Astrocyte (in vitro differentiated cells and primary cell): ENCODE measurements at places on chromosomes 11 and 22.

- no peak for DNase-seq
Observed at GRCh38 chr11:43555186-43555585, 125.4 kb upstream of the HSD17B12 start.

DNA sequence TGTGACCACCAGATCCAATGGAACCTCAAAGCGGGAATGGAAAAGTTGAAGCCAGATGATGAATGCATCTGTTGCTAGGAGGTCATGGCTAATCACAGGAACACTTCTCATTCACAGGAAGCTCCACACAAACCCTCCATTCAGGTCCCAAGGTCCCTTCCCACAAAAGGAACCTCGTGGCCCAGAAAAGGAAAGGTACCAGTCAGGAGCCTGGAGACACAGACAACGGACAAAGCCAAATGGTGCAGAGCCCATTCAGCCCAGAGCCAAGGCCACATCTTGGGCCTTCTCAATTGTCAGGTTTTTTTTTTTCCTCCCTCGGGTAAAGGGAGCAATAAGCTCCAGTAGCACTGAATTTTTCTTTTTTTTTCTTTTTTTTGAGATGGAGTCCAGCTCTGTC, 87.0 kb downstream of the FAM168A start:
- no peak for DNase-seq

GRCh38 chr22:24068377-24068680, 57.2 kb downstream of the CABIN1 start:
- no peak for DNase-seq

- DNase-seq = no peak
Observed at GRCh38 chr11:133366147-133366546, 166.2 kb downstream of the OPCML start.

DNA sequence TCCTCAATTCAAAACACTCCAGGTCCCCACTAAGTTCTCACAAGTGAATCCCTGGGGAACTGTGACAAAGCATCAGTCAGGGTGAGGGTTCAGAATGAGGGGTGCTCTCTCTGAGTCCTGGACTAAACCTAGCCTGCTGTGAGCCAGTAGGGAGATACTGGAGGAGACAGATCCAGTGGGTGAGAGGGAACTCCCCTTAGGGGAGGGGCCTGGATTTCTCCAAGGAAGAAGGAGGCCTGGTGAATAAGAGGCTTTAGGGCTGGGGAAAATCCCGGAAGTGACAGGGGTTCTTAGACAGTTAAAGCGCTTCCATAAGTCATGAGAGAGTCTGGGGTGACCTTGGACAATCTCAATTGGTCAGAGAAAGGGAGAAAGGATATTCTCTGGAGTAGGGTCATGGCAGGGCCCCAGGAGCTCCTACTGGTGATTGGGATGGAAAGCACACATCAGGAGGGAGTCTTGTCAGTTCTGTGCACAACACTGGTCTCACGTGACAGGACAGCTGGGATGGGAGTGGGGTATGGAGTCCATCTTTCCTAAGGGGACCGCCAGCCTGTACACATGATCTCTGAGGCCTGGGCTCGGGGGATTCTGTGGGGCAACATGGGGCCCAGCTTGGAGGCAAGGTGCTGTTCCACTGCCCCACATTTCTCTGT, 1.5 kb downstream of the TBC1D10A start:
- peak; percentile 82 for DNase-seq

GRCh38 chr22:46907241-46908215, 145.1 kb downstream of the TBC1D22A start:
- DNase-seq = no peak

GRCh38 chr22:40429481-40429880, 59.1 kb downstream of the SGSM3 start:
- no peak for DNase-seq

GRCh38 chr11:64122411-64123410, 43.2 kb downstream of the MACROD1 start:
- DNase-seq = no peak

GRCh38 chr22:23315341-23315917, 135.1 kb downstream of the BCR start:
- DNase-seq = peak; percentile 62

- DNase-seq = no peak
Observed at GRCh38 chr11:64771861-64772260, 6.5 kb downstream of the SF1 start.
